Right renal pelvis (tissue), 4 donors: ENCODE measurements at places on chromosomes 7 and 10. TPM values are rescaled to one million over a fixed set of nuclear protein-coding genes. Genes with fewer than 3 reads are reported as not detected.

The PTPN20 gene
- 4.2 TPM for polyA plus RNA-seq

The IL6 gene
- not detected for polyA plus RNA-seq

The CHAT gene
- polyA plus RNA-seq: not detected

The RPS24 gene
- polyA plus RNA-seq: 3,098 TPM

The ANTXRL gene
- not detected for polyA plus RNA-seq

The PCDH15 gene
- polyA plus RNA-seq: 6.8 TPM

The C10orf143 gene
- 5.8 TPM for polyA plus RNA-seq

The ANKRD61 gene
- 0.86 TPM for polyA plus RNA-seq

The TACC2 gene
- polyA plus RNA-seq: 40.9 TPM

The EIF3B gene
- polyA plus RNA-seq: 146 TPM

The FAM200A gene
- polyA plus RNA-seq: 17.4 TPM

The UBE2D1 gene
- polyA plus RNA-seq: 47.6 TPM

The GRID2IP gene
- polyA plus RNA-seq: 0.78 TPM

The LANCL2 gene
- polyA plus RNA-seq: 25.7 TPM

The PRR15 gene
- 7.4 TPM for polyA plus RNA-seq

The CCDC172 gene
- polyA plus RNA-seq: not detected

The CTBP2 gene
- polyA plus RNA-seq: 88.3 TPM

The MUC12 gene
- 0.24 TPM for polyA plus RNA-seq

The KEL gene
- polyA plus RNA-seq: 2.1 TPM

The WAPL gene
- 52.1 TPM for polyA plus RNA-seq

The C10orf62 gene
- polyA plus RNA-seq: 0.90 TPM

The CCL24 gene
- 2.1 TPM for polyA plus RNA-seq

The RBP3 gene
- polyA plus RNA-seq: 0.07 TPM

The ANXA8 gene
- 0.40 TPM for polyA plus RNA-seq

The ABCC2 gene
- 8.3 TPM for polyA plus RNA-seq

The ZCCHC24 gene
- polyA plus RNA-seq: 25.8 TPM

The HOXA9 gene
- polyA plus RNA-seq: 122 TPM

The RAB19 gene
- 1.6 TPM for polyA plus RNA-seq

The BHLHA15 gene
- polyA plus RNA-seq: not detected

The TMEM270 gene
- 0.08 TPM for polyA plus RNA-seq

The FGFBP3 gene
- 3.0 TPM for polyA plus RNA-seq

The SPDYE9 gene
- 0.18 TPM for polyA plus RNA-seq

The GATA3 gene
- polyA plus RNA-seq: 85.8 TPM

The HPSE2 gene
- 1.9 TPM for polyA plus RNA-seq

The C1GALT1 gene
- polyA plus RNA-seq: 45.7 TPM

The OR2A7 gene
- 7.8 TPM for polyA plus RNA-seq

The AGBL3 gene
- 11.0 TPM for polyA plus RNA-seq

The GARIN1A gene
- 1.7 TPM for polyA plus RNA-seq

The AGR2 gene
- 60.7 TPM for polyA plus RNA-seq

The NPTX2 gene
- polyA plus RNA-seq: 3.6 TPM

The CACNB2 gene
- polyA plus RNA-seq: 3.2 TPM

The HSPA12A gene
- 49.4 TPM for polyA plus RNA-seq

The TRPV5 gene
- 0.72 TPM for polyA plus RNA-seq

The VAX1 gene
- polyA plus RNA-seq: not detected

The CAMK1D gene
- polyA plus RNA-seq: 10.8 TPM

The GIMAP5 gene
- polyA plus RNA-seq: 4.7 TPM

The SUGCT gene
- polyA plus RNA-seq: 17.6 TPM

The DDX56 gene
- polyA plus RNA-seq: 73.9 TPM

The SEMA3A gene
- polyA plus RNA-seq: 16.9 TPM
